ENCODE measurements at places on chromosomes 5 and 9. TPM values are rescaled to one million over a fixed set of nuclear protein-coding genes. Genes with fewer than 3 reads are reported as not detected.
A peak's percentile ranks its signal among the peaks of the same experiment; 100 is the strongest.

Gene RELL2
- 3.9 TPM for total RNA-seq

Gene CYLC2
- total RNA-seq: not detected

Gene RC3H2
- total RNA-seq: 49.9 TPM

Gene SPINK14
- not detected for total RNA-seq

Gene MTMR12
- 20.0 TPM for total RNA-seq

Gene CDX1
- not detected for total RNA-seq

Gene RGMB
- total RNA-seq: 33.8 TPM

Gene DCAF12
- 37.6 TPM for total RNA-seq

Gene NRG2
- total RNA-seq: 0.13 TPM

Gene SPATA31A1
- total RNA-seq: 0.12 TPM

GRCh38 chr9:134731497-134732391 is 90.1 kb downstream of the COL5A1 start:
- no peaks in the 10 kb centered on the region for H3K36me3 ChIP-seq
- no peak overlapping the region for H3K4me3 ChIP-seq
- H3K4me1 ChIP-seq: no peaks in the 10 kb centered on the region
- H3K27ac ChIP-seq: no peak overlapping the region
- no peaks in the 10 kb centered on the region for H3K27me3 ChIP-seq
- no peak for DNase-seq

GRCh38 chr5:75524071-75524470 is 12.4 kb downstream of the POLK start:
- no peaks in the 10 kb centered on the region for H3K27me3 ChIP-seq
- H3K36me3 ChIP-seq: no peaks in the 10 kb centered on the region
- peak overlapping the region; percentile 12 for H3K27ac ChIP-seq

DNA sequence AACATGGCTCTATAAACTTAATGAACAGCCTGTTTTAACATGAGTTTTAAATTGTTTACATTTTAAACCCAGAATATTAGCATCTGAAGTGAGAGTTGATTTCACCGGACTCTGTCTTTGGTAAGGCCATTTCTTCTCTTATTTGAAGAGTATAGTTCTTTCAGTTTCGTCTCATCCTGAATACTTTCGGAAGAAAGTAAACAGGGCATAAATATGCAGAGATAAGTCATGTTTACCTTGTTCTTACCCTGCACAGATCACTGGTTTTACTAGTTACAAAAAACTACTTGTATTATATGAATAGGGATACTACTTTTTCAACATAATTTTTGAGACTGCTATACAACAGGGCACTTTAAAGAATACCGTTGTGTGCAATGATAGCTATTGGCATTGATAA is 656.3 kb upstream of the ZNF608 start:
- no peak overlapping the region for H3K4me3 ChIP-seq
- DNase-seq: no peak
- no peaks in the 10 kb centered on the region for H3K27me3 ChIP-seq
- H3K36me3 ChIP-seq: no peaks in the 10 kb centered on the region
- peaks cover 5% of the 10 kb centered on the region for H3K4me1 ChIP-seq

GRCh38 chr5:5481633-5482032 is 59.2 kb downstream of the ICE1 start:
- no peak overlapping the region for H3K4me3 ChIP-seq
- H3K36me3 ChIP-seq: peaks cover 8% of the 10 kb centered on the region
- H3K4me1 ChIP-seq: no peaks in the 10 kb centered on the region

GRCh38 chr9:89606049-89606623 is 1.3 kb downstream of the GADD45G start:
- H3K36me3 ChIP-seq: no peaks in the 10 kb centered on the region
- DNase-seq: peak; percentile 65
- no peak overlapping the region for H3K27ac ChIP-seq
- peaks cover 39% of the 10 kb centered on the region for H3K4me1 ChIP-seq
- H3K27me3 ChIP-seq: peaks cover 83% of the 10 kb centered on the region

- DNase-seq: no peak
- H3K36me3 ChIP-seq: no peaks in the 10 kb centered on the region
- H3K27me3 ChIP-seq: no peaks in the 10 kb centered on the region
Measured at GRCh38 chr9:108134486-108135128, 645.0 kb upstream of the KLF4 start.

- DNase-seq: no peak
- no peaks in the 10 kb centered on the region for H3K36me3 ChIP-seq
- peak overlapping the region; percentile 65 for H3K27ac ChIP-seq
- H3K27me3 ChIP-seq: no peaks in the 10 kb centered on the region
- peak overlapping the region; percentile 1 for H3K4me3 ChIP-seq
- peaks cover 85% of the 10 kb centered on the region for H3K4me1 ChIP-seq
Measured at GRCh38 chr5:124658867-124659557, 87.4 kb downstream of the ZNF608 start.

- H3K4me3 ChIP-seq: no peak overlapping the region
- H3K36me3 ChIP-seq: no peaks in the 10 kb centered on the region
- H3K27ac ChIP-seq: no peak overlapping the region
- no peaks in the 10 kb centered on the region for H3K4me1 ChIP-seq
- no peak for DNase-seq
Measured at GRCh38 chr9:76379494-76379893, 14.7 kb downstream of the RFK start.

DNA sequence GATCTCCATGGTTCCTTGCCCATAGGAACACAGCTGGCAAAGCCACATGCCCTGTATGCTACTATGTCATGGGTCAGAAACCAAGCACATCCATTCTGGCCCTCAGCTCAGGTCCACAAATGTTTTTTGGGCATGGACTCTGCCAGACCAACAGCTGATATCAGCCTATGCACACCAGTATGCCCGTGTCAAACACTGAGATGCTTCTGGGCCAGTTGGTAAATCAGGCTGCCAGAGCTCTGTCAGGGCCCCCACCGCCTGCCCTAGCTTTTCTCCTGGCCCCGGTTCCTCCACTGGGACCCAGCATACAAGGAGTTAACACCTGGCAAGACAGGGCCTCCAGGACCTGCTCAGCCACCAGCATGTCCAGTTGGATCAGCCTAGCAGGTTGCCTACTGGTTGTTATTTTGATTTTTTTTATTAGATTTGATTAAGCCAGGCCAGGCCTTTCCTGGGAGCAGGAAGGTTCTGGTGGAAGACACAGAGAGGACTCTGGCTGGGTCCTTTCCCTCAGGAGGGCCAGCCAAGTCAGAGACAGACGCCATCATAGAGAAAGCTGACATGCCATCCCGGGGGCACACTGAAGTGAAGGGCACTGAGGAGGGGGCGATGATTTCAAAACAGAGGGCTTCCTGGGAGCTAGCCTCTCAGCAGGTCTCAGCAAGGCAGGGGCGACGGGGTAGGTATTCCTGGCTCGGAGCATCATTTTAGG is 65.8 kb downstream of the TSTD2 start:
- no peak overlapping the region for H3K4me3 ChIP-seq
- H3K27ac ChIP-seq: no peak overlapping the region
- H3K36me3 ChIP-seq: no peaks in the 10 kb centered on the region
- DNase-seq: no peak
- peaks cover 19% of the 10 kb centered on the region for H3K4me1 ChIP-seq

DNA sequence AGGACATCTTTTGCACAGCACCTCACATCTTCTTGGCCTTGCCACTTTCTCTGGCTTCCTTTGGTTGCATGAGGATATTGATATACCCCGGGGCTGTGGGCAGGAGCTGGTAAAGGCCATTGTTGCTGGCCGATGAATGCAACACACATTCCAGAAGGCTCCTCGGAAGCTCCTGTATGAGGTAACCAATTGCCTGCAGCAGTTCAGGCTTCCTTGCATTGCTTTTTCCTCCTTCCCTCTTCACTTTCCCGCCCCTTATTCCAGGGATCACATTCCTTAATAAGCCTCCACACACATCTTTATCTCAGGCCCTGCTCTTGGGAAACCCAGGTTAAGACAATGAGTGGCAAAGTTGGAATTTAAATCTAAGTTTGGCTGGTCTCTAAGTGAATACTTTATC is 505.4 kb upstream of the CLINT1 start:
- no peak overlapping the region for H3K4me3 ChIP-seq
- no peaks in the 10 kb centered on the region for H3K27me3 ChIP-seq
- no peak overlapping the region for H3K27ac ChIP-seq
- no peaks in the 10 kb centered on the region for H3K36me3 ChIP-seq
- peaks cover 9% of the 10 kb centered on the region for H3K4me1 ChIP-seq
- DNase-seq: peak; percentile 31

DNA sequence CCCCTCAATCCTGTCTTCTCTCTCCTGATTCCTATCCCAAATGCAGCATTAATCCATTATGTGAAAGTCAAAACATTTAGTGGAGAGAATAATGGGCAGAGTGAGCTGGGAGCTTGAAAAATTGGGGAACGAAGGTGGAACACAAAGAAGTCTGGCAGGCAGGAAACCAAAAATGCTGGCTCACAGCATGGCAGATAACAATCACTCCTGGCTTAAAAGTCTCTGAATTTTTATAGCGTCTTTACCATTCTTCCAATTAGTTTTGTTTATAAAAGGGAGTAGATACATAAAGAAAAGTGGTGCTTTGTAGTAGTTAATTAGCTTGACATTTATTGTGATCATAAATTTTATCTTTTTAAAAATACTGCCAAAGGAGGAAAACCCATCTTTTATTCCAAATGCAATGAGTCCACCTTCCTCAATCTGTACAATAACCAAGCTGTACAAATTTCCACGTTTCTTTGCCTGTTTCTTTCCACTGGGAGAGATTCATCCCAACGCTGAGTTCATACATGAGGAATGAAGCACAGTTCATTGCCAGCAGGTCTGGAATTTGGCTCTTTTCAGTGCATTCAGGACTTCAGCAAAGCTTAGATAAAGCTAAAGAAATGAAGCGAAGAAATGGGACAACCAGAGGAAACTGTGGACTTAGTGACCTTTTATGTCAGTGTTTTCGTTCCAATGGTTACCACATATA is 174.7 kb downstream of the HMHB1 start:
- H3K4me3 ChIP-seq: no peak overlapping the region
- no peak overlapping the region for H3K27ac ChIP-seq
- no peaks in the 10 kb centered on the region for H3K27me3 ChIP-seq
- no peaks in the 10 kb centered on the region for H3K4me1 ChIP-seq
- no peaks in the 10 kb centered on the region for H3K36me3 ChIP-seq

DNA sequence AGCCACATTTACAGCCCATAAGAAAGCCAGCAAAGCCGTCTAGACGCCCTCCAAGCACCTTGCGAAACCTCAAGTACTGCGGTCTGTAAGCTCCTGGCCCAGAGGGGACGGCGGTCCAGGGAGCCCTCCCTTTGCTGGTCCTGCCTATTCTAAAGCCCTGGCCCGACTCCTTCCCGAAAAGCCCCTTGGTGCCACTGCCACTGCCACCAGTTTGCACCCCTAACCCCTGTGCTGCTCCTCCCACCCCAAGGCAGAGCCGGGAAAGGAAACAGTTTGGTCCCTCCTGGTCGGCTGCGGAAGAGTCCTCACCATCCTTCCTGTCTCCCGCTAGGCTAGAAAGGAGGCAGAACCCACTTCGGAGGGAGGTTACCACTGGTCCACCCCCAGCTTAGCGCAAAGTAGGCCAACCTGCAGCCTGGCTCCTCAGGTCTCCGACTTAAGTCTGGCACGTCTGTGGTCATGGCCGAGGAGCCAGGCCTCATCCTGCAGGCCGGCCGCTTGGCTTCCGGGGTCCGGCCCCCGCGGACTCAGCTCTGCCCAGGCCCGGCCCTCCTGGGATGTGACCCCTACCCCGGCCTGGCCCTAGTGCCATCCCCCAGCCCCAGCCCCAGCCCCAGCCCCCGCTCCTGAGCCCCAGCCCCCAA is 916 bp downstream of the TOR1A start:
- no peaks in the 10 kb centered on the region for H3K27me3 ChIP-seq
- H3K36me3 ChIP-seq: peaks cover 5% of the 10 kb centered on the region
- H3K27ac ChIP-seq: no peak overlapping the region
- H3K4me3 ChIP-seq: peak overlapping the region; percentile 91
- DNase-seq: peak; percentile 36
- no peaks in the 10 kb centered on the region for H3K4me1 ChIP-seq

- peak; percentile 51 for DNase-seq
- H3K27ac ChIP-seq: no peak overlapping the region
- peaks cover 58% of the 10 kb centered on the region for H3K27me3 ChIP-seq
Measured at GRCh38 chr9:36136894-36137391, 410 bp downstream of the GLIPR2 start.

DNA sequence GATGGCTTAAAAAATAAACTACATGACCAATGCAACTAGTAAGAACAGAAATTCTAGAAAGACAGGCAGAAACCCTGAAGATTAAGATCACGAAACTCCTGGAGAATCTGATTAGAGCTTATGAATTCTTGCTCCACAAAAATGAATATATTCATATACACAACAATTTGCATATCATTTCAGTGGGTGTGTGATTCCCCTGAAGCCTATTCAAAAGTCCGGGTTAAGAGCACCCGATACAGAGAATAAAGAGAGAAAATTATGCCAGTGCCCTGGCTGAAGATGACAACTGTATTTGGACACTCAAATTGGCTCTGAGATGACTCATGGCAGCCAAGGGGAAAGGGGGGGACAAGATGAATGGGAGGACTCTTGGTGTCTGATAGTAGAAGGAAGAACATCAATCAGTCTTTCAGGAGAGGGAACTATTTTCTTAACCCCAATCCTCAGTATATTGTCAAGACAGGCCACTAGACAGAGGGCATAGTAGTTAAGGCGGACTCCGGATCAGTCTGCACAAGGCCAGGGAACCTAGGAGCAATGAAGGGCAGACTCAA is 6.0 kb downstream of the TMOD1 start:
- H3K27me3 ChIP-seq: peaks cover 52% of the 10 kb centered on the region
- no peak for DNase-seq
- H3K36me3 ChIP-seq: no peaks in the 10 kb centered on the region
- H3K27ac ChIP-seq: no peak overlapping the region
- peaks cover 5% of the 10 kb centered on the region for H3K4me1 ChIP-seq

DNA sequence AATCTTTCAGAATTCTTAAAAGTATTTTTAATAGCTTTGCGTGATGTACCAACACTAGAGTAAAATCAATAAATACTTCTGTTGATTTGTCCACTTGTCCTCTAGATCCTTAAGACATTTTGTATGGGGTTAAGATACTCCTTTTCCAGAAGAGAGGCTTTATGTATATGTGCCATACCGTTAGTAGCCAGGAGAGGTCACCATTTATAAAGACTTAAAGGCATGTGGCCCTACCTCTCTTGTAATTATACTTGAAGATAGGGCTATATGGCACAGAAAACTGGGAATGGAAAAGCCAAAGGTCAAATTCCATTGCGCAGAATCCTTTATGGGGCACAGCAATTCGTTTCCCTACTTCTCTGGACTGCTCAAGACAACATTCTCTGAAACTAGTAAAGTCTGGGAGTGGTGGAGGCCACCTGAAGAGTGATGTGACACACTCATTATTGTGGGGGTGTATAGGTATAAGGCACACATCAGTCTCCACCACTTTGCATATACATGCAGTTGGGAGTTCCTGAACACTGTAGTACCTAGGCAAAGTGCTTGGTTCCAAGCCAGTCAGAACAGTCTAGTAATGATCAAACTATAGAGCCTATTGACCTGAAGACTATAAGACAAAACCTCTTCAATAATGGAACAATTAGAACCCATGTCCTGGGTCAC is 140.1 kb upstream of the FBXL17 start:
- H3K4me1 ChIP-seq: no peaks in the 10 kb centered on the region
- no peak overlapping the region for H3K4me3 ChIP-seq
- H3K36me3 ChIP-seq: no peaks in the 10 kb centered on the region
- H3K27ac ChIP-seq: no peak overlapping the region
- no peaks in the 10 kb centered on the region for H3K27me3 ChIP-seq

Data from neural progenitor cell (in vitro differentiated cells).